Hematopoietic multipotent progenitor cell (in vitro differentiated cells): ENCODE measurements at places on chromosomes 11 and 22.

DNA sequence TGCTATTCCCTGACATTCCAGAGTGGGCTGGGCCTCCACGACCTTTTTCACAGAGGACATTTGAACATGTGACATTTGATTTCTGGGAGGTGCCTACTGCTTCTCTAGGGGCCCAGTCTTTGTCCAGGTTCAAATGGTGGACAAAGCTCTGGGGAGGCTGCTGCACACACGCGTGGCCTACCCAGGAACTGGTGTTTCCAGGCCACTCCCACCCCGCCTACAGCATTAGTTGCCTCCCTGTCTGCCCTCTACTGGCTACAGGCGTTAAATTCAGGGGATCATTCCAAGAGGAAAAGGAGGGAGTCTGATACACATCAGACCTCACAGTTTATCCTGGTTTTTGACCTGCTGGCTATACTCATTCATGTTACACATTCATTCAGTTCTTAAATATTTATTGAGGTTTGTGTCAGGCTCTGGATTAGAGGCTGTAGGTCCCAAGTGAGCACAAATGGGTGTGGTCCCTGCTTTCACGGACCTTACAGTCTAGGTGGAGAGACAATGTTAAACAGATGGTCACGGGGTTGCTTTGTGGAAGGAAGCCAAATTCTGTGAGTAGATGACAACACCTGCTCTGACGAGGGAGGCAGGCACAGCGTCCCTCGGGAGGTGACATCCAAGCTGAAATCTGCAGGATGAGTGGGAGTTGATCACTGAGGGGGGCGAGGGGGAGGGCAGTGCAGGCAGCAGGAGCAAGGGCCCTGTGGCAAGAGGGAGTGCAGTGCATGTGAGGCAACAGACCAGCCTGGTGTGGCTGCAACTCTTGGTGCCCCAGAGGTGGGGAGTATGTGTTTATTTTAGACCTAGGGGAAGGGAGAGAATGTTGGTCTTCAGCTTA is 11.8 kb downstream of the TUB start:
- peak; percentile 42 for DNase-seq

- no peak for DNase-seq
Observed at GRCh38 chr11:46254133-46254491, 23.4 kb upstream of the CREB3L1 start.

DNA sequence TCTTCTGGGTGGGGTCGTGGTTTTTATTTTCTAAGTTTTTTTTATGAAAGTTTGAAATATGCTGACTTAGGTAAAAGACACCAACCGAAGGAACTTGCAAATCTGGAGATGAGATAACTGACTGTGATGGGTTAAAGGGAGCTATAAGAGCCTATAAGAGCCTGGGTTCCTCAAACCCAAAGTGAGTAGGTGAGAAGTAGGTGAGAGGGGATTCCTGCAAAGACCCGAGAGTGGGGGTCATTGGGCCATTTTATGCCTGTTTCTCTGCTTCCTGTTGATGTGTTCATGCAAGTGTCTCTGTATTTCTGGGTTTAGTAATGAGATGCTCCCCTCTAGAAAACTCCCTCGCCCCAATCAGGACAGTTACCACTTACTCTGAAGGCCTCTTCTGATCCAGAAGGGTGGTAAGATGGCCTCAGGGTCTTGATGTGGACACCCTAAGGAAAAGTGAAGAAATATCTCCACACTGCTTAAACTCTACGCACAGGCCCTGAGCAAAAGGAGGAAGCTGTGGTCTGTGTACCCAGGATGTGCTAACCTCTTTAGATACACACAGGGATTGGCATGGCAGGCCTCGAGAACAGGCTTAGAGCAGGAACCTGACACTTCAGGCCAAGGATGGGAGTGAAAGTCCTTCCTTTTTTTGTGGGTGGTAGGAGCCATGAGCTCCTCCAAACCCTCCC is 1.8 kb downstream of the FLI1 start:
- DNase-seq: peak; percentile 75

DNA sequence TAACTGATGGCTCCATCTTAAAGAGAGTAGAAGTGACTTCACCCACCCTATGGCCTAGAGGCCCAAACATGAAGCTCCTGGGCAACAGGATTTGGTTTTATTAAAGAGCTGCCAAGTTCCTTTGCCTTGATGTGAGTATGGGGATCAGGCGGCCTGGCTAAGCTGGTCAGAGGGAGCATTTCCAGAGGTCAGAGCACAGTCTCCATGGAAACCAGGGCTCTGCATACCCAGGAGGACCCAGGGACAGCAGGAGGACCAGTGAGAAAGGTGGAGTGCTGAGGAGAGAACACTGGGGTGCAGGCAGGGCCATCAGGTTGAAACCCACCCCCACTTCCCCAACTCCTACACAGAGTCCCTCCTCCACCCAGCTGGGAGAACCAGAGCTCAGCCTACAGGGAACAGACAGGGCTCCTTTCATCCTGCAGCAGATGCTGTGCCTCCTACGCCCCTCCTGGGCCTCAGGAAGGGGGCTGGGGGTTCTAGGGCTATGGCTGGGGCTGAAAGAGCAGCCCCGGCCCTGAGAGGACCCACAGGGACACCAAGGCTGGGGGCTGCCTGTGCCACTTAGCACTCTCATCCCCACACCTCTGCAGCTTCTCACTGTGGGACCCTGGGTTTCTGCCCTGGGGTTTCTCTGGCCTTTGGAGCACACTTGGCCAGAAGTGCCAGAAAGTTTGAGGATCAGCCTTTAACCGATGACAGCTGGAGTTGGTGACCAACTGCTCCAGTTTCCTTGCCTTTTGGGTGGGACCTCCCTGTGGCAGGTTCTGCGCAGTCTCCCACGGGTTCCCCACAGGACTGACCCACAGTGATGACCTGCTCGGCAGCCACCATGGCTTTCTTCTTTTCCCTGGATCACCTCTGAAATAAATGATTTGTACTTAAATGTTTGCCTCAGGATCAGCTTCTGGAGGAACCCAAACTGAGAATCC is 13.8 kb upstream of the P2RY6 start:
- DNase-seq: no peak

- no peak for DNase-seq
Observed at GRCh38 chr11:121553806-121554205, 101.0 kb upstream of the SORL1-AS1 start.

GRCh38 chr11:30046578-30046945 is 29.7 kb upstream of the KCNA4 start:
- no peak for DNase-seq

DNA sequence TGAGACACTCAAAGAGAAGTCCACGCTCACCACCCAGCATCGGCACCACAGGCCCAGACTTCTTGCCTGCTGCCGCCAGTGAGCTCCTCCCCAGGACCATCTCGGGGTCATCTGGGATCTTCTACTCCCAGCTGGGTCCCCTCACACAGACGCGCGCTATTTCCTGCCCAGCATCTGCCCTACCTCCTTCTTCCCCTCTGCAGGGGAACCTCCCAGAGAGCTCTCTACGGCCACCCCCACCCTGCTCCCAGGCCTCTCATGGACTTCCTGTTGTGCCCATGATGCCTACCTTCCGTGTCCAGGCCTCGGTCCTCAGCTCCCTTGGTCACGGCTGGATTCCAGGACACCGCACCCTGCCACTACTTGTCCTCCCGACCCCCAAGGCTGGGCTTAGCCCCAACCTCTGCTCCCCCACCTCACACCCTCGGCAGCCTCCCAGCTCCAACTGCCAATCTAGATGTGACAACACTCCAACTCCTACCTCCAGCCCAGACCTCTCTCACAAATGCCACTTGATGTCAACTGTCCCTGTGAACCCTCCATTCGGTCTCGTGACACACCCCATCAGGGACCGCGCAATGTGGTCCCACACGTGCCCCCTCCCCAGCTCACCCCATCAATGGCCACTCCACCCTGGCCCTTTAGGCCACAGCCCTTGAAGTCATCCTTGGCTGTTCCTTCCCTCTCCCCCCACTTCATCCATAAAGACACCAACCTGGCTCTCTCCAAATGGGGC is 45.3 kb downstream of the SGSM3 start:
- peak; percentile 38 for DNase-seq

DNA sequence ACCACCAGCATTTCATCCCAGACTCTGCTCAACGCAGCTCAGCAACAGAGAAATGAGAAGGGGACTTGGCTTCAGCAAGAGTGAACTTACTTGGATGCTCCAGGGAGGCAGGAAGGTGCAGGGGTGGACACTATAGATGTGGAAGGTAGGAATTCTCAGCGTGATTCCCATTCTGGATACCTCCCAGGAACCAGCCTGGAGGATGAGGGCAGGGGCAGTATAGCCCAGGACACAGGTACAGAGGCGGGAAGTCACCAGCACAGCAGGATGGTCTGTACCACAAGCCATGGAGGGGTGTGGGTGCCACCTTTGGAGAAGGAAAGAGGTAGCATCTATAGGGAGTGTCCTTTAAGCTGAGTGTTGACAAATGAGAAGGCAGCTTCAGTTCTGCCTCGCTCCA is 1275.2 kb downstream of the TBC1D22A start:
- no peak for DNase-seq

- no peak for DNase-seq
Observed at GRCh38 chr11:117486059-117486458, 158.4 kb downstream of the CEP164 start.

- no peak for DNase-seq
Observed at GRCh38 chr11:68992743-68993255, 12.0 kb upstream of the MRGPRD start.

DNA sequence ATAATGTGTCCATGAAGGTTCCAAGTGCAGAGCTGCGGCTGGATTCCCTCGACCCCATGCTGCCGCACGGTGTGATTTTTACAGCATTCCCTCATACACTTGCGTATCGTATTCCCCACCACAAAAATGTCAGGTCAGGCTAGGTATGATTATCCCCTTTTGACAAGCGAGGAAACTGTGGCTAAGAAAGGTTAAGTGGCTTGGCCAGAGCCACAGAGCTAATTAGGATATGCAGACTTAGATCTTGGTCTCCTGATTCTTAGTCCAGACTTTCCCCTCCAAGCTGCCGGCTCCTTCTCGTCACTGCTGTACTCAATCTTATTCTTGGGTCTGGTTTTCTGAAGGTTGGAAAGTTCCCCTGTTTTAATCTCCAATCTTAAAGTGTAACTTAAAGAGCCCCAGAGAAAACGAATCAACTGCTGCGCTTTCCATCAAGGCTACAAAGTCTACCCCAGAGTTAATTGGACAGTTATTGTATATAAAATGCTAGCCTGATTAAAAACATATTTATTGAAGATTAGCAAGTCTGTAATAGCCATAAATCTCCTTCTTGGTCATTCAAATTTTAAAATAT is 176.6 kb downstream of the ADAMTS15 start:
- no peak for DNase-seq

GRCh38 chr11:103183981-103184611 is 74.9 kb downstream of the DYNC2H1 start:
- DNase-seq: no peak

DNA sequence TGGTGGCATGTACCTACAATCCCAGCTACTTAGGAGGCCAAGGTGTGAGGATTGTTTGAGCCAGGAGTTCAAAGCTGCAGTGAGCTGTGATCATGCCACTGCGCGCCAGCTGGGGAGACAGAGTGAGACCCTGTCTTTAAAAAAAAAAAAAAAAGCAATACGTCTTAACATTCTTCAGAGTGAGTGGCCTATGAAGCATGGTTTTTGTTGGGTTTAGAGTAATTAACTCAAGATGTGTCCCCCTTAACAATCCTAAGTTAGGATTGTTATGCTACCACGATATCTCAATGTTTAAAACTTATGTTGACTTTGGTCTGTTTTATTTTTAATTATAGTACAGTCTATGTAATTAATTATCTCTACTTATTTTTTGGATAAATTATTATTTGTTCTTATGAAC is 156.1 kb downstream of the HIPK3 start:
- no peak for DNase-seq

DNA sequence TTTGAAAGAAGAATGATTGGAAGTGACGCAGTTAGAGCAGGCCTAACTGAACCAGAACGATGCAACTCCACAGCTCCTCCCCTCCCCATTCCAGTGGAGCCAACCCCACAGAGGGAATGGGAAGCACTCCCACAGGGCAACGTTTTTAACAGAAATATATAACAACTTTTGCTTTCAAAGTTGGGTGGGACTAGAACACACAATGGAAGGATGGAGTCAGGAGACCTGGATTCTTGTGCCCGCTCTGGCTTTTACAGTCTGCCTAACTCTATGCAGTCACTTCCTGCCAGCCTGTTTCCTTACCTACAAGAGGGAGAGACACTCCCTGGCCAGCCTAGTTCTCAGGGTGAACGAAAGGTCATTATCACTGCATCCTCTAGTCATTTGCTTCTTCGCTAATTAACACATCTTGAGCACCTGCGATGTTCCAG is 75.5 kb downstream of the PACSIN2 start:
- no peak for DNase-seq

DNA sequence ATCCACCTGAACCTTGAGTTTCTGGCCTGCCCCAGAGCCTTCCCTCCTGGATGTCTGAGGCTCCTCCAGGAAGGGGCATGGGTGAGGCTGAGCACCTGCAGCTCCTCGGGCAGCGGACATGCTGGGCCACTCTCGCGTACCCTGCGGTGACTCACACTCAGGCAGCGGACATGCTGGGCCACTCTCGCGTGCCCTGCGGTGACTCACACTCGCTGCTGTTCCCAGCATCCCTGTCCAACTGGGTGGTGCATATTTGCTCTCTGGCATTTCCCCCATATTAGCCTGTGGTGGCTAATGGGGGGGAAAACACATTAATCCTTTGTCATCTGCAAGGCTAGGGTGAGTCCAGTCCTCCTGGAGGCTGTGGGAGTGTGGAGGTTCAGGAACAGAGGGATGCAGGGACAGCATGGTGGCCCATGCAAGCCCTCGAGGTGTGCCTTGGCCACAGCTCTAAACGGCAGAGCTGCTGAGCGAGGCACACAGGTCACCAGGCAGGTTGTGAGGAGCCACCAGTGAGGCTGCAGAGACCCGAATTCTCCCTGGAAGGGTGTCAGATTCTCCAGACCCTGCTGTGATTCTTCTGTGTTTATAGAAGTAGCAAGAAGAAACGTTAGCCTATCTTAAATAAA is 728.1 kb downstream of the BRD1 start:
- no peak for DNase-seq

DNA sequence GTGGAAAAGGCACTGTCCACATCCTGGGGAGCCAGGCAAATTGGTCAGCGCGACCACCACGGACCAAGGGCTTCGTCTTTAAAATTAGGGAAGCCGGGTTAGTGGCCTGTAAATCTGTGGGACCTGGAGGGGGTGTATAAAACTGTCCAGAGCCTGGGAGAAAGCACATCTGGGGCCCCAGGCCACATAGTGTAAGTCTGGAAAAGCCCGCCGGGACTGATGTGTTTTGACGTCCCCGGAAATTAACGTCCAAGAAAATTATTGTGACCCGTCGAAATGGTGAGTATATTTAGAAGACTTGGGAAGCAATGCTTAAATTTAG is 4.2 kb upstream of the IGF2 start:
- DNase-seq: no peak

DNA sequence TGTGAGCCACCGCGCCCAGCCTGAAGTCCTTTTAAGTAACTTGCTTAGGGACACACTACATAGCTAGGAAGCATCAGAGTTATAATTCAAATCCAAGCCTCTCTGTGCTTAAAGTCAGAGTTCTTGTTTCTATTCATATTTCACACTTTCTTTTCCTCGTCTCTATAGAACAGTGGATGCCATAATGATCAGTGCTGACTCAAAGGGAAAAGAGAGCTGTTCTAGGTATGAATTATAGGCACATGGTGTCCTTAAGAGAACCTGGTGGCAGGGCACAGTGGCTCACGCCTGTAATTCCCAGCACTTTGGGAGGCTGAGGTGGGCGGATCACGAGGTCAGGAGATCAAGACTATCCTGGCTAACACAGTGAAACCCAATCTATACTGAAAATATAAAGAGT is 400.2 kb upstream of the DDI1 start:
- no peak for DNase-seq

- no peak for DNase-seq
Observed at GRCh38 chr11:4049006-4049405, 45.6 kb upstream of the RRM1 start.
